ENCODE measurements at places on chromosomes 16 and 17.

- DNase-seq = no peak
These were observed 16.7 kb upstream of the TUBG2 start for GRCh38 chr17:42642336-42642735.

DNA sequence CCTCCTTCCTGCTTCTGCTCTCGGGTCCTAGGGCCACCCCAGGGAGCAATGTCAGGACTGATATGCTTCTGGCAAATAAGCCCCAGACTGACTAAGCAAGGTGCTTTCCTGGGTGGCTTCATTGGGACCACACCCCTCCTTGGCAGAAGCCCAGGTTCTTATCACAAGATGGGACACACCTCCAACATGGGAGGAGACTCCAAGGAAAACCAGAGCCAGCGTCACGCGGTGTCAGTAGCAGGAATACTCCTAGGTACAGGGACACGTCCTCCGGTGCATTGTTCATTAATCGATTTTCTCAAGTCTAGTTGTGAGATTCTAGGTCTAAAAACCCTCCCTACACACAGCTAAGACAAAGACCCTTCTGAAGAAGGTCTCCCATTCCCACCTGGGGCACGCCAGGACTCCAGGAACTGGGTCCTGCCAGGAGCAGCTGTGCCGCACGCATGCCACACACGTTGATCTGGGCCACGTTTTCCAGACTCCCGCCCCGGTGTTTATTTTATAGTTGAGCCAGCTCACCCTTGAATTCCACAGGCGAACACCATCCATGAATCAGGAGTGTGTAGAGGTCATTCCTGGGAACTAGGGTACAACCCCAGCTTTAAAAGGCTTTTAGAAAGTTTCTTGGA is 30.8 kb downstream of the FA2H start:
- no peak for DNase-seq

- DNase-seq = no peak
These were observed 110.4 kb downstream of the MRTFB start for GRCh38 chr16:14181371-14182050.

GRCh38 chr17:14818469-14818868 is 446.7 kb downstream of the PMP22 start:
- DNase-seq = no peak

GRCh38 chr16:1146409-1146808 is 6.5 kb upstream of the CACNA1H start:
- DNase-seq = no peak

DNA sequence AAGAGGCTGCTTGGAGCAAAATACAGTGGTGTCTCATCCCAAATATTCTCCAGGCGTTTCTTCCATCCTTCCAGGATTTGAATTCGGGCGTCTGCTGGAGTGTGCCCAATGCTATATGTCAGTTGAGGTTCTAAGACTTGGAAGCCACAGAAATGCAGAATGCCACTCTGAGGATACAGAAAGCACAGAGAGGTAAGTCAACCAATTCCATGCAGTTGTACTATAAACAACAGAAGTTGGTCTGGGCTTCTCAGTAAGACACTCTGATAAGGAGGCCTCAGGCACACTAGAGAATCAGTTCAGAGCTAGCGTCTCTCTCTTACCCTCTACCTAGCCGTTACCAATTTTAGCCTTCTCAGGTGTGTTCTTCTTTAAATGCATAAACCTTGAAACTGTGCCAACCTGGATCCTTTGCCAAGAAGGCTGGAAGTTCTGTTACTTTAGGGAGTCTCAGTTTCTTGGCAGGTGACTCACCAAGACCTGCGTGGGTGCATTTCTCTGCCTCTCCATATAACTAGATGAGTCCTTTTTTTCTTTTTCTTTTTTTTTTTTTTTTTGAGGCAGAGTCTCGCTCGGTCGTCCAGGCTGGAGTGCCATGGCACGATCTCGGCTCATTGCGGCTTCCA is 15.1 kb downstream of the NQO1 start:
- DNase-seq = peak; percentile 19

DNA sequence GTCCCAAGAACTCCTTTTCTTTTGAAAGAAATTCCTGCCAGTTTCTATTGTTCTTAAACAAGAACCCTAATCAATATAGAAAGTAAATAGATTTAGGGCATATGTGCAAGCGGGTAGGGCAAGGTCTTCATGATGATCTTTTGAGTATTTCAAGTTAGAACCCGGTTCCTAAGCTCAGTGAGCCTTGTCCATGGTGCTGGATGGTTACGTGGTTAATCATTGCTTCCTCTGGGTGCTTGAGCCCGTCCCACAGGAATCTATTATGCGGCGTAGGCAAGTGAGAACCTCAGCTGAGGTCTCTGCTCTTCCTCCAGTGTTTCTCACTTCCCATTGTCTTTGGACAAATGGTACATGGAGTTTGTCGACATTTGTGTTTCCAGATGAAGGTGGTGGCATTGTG is 580.8 kb upstream of the EEF2KMT start:
- no peak for DNase-seq

Measured in activated naive CD4-positive, alpha-beta T cell treated with Interleukin-2 at 50 U/mL for 16 hours (primary cell).